ENCODE measurements at places on chromosomes 16 and 17. TPM values are rescaled to one million over a fixed set of nuclear protein-coding genes. Genes with fewer than 3 reads are reported as not detected.

- peaks cover 4% of the 10 kb centered on the region for H3K27me3 ChIP-seq
- H3K27ac ChIP-seq, result no peak overlapping the region
- DNase-seq, result no peak
- H3K4me3 ChIP-seq, result no peak overlapping the region
These were observed 4.3 kb upstream of the MYL4 start for GRCh38 chr17:47204722-47205418.

DNA sequence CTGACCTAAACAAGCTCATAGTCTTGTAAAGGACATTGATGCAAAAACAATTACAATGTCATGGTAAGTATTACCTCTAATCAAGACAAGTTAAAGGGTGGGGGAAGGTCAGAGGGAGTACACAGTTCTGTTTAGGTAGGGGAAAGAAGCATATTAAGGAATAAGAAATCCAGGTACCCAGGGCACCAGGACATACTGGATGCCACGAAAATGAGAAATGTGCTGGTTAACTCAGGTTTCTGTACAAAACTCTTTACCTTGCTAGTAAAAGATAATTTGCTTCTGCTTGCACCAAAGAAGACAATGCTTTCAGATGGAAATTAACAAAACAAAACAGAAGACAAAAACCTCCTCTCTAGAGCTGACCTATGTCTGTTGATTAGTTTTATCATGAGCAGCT, 70.7 kb upstream of the MED13 start:
- H3K27me3 ChIP-seq, result peaks cover 7% of the 10 kb centered on the region
- no peak overlapping the region for H3K27ac ChIP-seq
- no peak overlapping the region for H3K4me3 ChIP-seq
- DNase-seq, result no peak
- H3K36me3 ChIP-seq, result no peaks in the 10 kb centered on the region
- no peaks in the 10 kb centered on the region for H3K4me1 ChIP-seq

The LITAF gene
- 70.9 TPM for total RNA-seq

- no peak for DNase-seq
- H3K27me3 ChIP-seq, result peaks cover 19% of the 10 kb centered on the region
- no peak overlapping the region for H3K27ac ChIP-seq
- no peak overlapping the region for H3K4me3 ChIP-seq
- H3K4me1 ChIP-seq, result peaks cover 52% of the 10 kb centered on the region
These were observed 13.7 kb downstream of the GJD3 start for GRCh38 chr17:40350689-40351358.

The CCL15 gene
- total RNA-seq, result not detected

The FBXO47 gene
- not detected for total RNA-seq

DNA sequence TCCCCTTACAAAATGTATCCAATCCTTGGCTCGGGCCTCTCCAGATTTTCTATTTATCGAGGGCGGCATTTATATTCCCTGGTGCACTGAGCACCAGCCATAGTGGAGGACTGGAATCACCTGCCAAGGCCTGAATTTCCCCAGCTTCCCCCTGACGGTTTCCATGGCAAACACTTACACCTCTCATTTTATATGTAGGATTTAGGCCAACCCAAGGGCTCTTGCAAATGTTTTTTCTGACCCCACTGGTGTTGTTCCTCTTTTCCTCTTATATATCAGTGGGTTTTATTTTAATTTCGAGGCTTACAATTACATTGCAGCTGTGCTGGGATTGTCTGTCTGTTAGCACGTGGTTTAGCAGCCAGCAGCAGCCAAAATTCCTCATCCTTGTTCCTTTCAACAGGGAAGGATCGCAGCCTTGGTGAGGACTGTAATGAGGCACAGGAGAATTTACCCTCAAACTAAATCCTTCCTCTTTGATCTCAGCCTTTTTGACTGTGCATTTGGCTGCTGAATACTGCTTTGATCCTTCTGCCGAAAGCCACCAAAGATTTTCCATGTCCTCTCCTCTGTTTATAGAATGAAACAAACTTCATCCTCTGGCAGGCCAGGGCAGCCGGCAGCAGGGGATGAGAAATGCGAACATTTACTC, 26.5 kb upstream of the CES5A start:
- H3K36me3 ChIP-seq, result no peaks in the 10 kb centered on the region
- no peaks in the 10 kb centered on the region for H3K4me1 ChIP-seq
- DNase-seq, result no peak
- no peak overlapping the region for H3K27ac ChIP-seq
- no peaks in the 10 kb centered on the region for H3K27me3 ChIP-seq

- DNase-seq, result peak; percentile 8
- H3K4me1 ChIP-seq, result peaks cover 6% of the 10 kb centered on the region
- H3K27me3 ChIP-seq, result peaks cover 9% of the 10 kb centered on the region
- H3K36me3 ChIP-seq, result no peaks in the 10 kb centered on the region
- no peak overlapping the region for H3K4me3 ChIP-seq
These were observed 1.7 kb downstream of the MYOCD start for GRCh38 chr17:12667299-12667958.

The CCL4 gene
- total RNA-seq, result not detected

DNA sequence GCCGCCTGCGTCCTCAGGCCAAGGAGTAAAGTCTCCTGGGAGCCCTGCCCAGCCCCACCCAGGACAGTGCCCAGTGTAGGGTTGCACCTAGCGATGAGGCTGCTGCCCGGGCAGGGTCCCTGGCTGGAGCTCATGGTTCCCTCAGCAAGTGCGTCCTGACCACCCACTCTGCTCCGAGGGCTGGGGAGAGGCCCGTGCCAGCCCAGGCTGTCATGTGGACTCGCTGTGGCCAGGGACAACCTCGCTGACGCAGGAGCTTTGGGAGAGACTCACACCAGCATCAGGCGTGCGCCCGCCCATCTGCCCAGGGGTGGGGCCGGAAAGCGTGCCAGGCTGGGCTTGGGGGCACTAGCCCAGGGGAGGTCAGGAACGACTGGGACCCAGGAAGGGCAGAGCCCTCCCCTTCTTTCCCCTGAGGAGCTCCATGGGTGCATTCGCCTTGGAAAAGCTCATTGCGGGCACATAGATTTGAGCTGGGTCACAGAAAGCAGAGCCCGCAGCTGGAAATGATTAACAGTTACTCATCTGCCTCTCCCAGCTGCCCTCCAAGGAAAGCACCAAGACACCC, 19.7 kb downstream of the DPEP1 start:
- H3K4me3 ChIP-seq, result no peak overlapping the region
- no peak overlapping the region for H3K27ac ChIP-seq
- no peak for DNase-seq
- H3K36me3 ChIP-seq, result no peaks in the 10 kb centered on the region
- H3K4me1 ChIP-seq, result no peaks in the 10 kb centered on the region

The TEX14 gene
- 0.21 TPM for total RNA-seq

DNA sequence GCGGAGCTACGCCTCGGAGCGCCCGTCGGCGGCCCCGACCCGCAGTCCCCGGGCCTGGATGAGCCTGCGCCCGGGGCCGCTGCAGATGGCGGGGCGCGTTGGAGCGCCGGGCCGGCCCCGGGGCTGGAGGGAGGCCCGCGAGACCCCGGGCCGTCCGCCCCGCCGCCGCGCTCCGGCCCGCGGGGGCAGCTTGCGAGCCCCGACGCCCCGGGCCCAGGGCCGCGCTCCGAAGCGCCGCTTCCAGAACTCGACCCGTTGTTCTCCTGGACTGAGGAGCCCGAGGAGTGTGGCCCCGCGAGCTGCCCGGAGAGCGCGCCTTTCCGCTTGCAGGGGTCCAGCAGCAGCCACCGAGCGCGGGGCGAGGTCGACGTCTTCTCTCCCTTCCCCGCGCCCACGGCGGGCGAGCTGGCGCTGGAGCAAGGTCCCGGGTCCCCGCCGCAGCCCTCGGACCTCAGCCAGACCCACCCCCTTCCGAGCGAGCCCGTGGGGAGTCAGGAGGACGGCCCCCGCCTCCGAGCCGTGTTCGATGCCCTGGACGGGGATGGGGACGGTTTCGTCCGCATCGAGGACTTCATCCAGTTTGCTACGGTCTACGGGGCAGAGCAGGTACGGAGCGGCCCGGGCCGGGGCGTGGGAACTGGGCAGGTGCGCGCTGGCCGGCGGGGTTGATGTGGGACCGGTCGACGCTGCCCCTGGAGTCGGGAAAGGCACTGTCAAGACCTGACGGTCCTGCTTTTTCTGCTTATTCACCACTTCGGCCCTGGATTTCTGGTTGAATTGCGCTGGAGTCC, 861 bp downstream of the RAB11FIP3 start:
- H3K4me3 ChIP-seq, result peak overlapping the region; percentile 95
- H3K4me1 ChIP-seq, result peaks cover 17% of the 10 kb centered on the region
- peak; percentile 38 for DNase-seq
- peaks cover 16% of the 10 kb centered on the region for H3K27me3 ChIP-seq
- H3K36me3 ChIP-seq, result peaks cover 9% of the 10 kb centered on the region

The SHISA9 gene
- total RNA-seq, result 0.49 TPM

The TBC1D3 gene
- total RNA-seq, result not detected

GRCh38 chr16:84482001-84482891, 22.2 kb downstream of the MEAK7 start:
- no peak overlapping the region for H3K27ac ChIP-seq
- H3K36me3 ChIP-seq, result peaks cover 19% of the 10 kb centered on the region
- no peak for DNase-seq

The KCTD19 gene
- 2.0 TPM for total RNA-seq

DNA sequence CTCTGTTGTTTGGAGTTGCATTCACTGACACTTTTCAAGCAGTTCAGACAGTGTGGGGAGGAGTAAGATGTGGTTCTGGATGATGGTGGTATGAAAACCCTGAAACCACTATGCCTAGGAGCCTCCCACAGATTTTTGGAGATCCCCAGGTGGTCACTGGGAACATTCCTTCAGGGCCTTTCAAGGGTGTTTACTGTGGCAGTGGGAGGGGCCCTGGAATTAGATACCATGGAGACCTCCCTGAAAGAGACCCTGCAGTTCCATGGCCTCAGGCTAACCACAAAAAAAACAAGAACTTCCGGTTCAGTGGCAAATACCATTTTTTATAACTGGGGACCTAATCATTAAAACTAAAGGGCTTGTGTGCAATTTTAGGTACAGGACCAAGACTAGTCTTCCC, 79.9 kb downstream of the TMEM100 start:
- no peak for DNase-seq
- H3K36me3 ChIP-seq, result peaks cover 4% of the 10 kb centered on the region
- H3K4me1 ChIP-seq, result peaks cover 19% of the 10 kb centered on the region
- no peaks in the 10 kb centered on the region for H3K27me3 ChIP-seq
- H3K27ac ChIP-seq, result no peak overlapping the region
- H3K4me3 ChIP-seq, result no peak overlapping the region

- no peak for DNase-seq
- H3K27ac ChIP-seq, result no peak overlapping the region
- H3K4me1 ChIP-seq, result peaks cover 13% of the 10 kb centered on the region
- no peak overlapping the region for H3K4me3 ChIP-seq
These were observed 37.7 kb downstream of the XYLT1 start for GRCh38 chr16:17432901-17433576.

DNA sequence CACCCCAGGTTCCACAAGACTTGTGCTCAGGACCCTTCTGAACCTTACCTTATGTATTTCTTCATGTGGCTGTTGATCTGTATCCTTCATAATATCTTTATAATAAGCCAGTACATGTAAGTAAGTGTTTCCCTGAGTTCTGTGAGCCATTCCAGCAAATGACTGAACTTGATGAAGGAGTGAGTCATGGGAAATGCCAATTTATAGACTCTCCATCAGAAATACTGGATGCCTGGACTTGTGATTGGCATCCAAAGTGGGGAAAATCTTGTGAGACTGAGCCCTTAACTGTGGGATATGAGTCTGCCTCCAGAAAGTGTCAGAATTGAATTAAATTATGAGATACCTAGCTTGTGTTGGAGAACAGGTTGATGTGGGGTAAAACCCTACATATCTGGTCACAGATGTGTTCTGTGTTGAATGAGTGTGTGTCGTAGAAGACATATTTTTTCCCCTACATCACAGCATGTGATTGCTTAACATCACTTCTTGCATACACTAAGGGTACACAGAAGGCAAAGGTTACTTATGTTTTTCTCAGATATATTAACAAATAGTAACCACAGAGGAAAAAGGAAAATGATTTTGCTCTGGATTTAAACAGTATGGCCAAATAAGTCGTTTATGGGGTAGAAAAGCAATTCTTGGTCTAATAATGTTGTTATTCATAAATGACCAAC, 70.2 kb upstream of the NETO2 start:
- H3K4me1 ChIP-seq, result peaks cover 6% of the 10 kb centered on the region
- no peaks in the 10 kb centered on the region for H3K27me3 ChIP-seq
- no peak for DNase-seq
- no peak overlapping the region for H3K27ac ChIP-seq
- no peaks in the 10 kb centered on the region for H3K36me3 ChIP-seq
- H3K4me3 ChIP-seq, result no peak overlapping the region

The CDYL2 gene
- 26.6 TPM for total RNA-seq

DNA sequence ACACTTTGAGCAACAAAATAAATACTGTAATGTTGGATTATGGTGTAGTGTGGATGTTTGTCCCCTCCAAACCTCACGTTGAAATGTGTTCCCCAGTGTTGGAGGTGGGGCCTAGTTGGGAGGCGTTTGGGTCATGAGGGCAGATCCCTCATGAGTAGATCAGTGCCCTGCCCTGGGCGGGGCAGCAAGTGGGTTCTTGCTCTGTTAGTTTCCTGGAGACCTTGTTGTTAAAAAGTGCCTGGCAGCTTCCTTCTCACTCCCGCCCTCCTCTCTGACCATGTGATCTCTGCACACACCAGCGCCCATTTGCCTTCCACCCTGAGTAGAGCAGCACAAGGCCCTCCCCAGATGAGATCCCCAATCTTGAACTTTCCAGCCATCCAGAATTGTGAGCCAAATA, 67.7 kb downstream of the MPRIP start:
- H3K4me1 ChIP-seq, result peaks cover 3% of the 10 kb centered on the region
- H3K27me3 ChIP-seq, result peaks cover 8% of the 10 kb centered on the region
- peak overlapping the region; percentile 38 for H3K4me3 ChIP-seq
- H3K36me3 ChIP-seq, result peaks cover 4% of the 10 kb centered on the region
- H3K27ac ChIP-seq, result peak overlapping the region; percentile 79
- no peak for DNase-seq

The KRT27 gene
- total RNA-seq, result not detected

The STXBP4 gene
- 7.5 TPM for total RNA-seq

The KRTAP4-6 gene
- not detected for total RNA-seq

The KCNJ2 gene
- total RNA-seq, result 29.4 TPM

- no peak overlapping the region for H3K4me3 ChIP-seq
These were observed 593.1 kb upstream of the CDH5 start for GRCh38 chr16:65773301-65773874.

The FMNL1 gene
- 103 TPM for total RNA-seq

DNA sequence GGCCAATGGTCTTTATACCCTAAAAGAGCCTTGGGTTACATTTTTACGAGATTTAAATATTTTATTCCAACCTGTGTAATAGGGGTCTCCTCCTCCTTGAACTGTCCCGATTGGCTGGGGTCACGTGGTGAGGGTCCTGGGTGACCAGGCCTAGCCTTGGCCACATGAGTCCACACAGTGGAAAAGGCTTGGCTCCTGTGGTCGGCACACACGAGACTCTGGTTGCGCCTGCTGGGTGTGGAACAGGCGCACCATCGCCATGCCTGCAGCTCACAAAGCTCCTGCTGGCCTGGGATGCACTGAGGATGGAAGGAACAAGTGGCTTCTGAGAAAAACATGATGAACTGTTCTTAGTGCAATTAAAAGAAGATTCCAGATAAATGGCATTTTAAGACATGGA, 103.9 kb upstream of the ZNF750 start:
- no peaks in the 10 kb centered on the region for H3K4me1 ChIP-seq
- H3K36me3 ChIP-seq, result peaks cover 81% of the 10 kb centered on the region
- H3K27me3 ChIP-seq, result peaks cover 7% of the 10 kb centered on the region
- peak overlapping the region; percentile 79 for H3K4me3 ChIP-seq
- DNase-seq, result no peak

The PRSS36 gene
- total RNA-seq, result 0.74 TPM

- no peaks in the 10 kb centered on the region for H3K27me3 ChIP-seq
- peaks cover 3% of the 10 kb centered on the region for H3K4me1 ChIP-seq
- DNase-seq, result no peak
- no peak overlapping the region for H3K4me3 ChIP-seq
These were observed 46.3 kb downstream of the C16orf78 start for GRCh38 chr16:49419862-49420261.

The CACNG5 gene
- total RNA-seq, result not detected

The EVPL gene
- not detected for total RNA-seq
